Activated CD4-positive, alpha-beta T cell treated with anti-CD3 and anti-CD28 coated beads, Interleukin-2, amount 50 U/mL, for 24 hours (primary cell): ENCODE measurements at places on chromosomes 1 and 21.

DNA sequence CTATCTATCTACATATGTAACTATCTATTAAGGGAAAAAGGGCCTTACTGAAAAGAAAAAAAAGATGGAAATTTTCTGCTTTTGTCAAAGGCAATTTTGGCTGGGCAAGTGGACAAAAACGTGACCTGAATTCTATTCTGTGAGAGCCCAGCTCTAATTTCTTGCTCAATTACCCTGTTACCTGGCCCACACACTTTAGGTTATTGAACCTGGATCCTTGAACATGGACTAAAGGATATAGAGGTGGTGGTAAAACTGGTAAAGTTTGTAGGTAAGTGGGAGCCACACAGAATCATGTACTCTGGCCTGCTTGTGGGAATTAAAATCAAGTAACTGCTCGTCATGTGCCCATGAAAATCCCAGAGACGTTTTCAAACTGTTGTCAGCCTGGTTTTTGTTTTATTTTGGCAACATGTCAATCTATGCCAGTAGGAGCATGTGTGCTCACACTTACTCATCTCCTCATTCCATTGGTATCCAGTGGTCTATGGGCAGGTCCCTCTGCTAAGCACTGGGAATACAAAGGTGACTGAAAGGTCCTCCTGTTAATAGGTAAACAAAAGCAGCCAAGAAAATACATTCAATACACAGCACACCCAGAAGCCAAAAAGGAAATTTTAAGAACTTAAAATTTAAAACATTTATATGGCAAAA is 113.7 kb upstream of the WARS2 start:
- no peak for DNase-seq

DNA sequence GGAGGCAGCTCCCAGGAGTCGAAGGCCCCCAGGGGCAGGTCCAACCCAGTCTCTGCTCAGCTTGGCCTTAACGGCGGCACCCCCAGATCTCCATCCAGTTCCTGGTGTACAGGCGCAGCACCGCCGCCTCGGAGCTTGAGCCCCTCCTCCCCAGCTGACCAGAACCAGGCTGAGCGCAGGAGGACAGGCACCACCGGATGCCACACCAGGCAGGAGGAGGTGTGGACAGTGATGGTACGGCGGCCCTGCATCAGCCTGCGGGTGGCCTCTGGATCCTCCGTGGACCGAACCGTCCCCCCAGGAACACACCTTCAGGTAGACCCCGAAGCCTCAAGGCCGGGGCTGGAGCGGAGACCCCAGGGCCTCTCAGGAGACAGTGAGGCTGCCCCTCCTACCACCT is 16.4 kb downstream of the SLC66A1 start:
- DNase-seq = no peak

- DNase-seq = no peak
Observed at GRCh38 chr1:180674603-180675530, 43.0 kb downstream of the XPR1 start.

DNA sequence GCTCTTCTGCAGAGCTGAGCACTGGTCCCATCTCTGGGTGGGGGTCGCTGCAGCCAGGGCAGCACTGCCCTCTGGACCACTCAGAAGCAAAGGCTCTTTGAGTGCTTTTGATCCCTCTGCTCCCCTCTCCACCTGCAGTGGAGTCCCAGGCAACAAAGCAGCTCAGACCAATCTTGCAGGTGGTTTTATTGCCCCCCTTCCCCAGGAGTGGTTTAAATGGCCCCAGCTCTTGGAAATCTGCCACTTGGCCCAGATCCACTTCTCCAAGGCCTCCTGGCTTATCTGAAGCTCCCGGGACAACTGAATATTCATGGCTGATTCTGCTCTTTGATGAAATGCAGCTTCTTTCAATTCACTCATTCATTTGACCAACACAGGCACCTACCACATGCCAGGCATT is 2.7 kb downstream of the STUM start:
- no peak for DNase-seq

- DNase-seq = no peak
Observed at GRCh38 chr1:242033447-242033846, 34.5 kb upstream of the MAP1LC3C start.

DNA sequence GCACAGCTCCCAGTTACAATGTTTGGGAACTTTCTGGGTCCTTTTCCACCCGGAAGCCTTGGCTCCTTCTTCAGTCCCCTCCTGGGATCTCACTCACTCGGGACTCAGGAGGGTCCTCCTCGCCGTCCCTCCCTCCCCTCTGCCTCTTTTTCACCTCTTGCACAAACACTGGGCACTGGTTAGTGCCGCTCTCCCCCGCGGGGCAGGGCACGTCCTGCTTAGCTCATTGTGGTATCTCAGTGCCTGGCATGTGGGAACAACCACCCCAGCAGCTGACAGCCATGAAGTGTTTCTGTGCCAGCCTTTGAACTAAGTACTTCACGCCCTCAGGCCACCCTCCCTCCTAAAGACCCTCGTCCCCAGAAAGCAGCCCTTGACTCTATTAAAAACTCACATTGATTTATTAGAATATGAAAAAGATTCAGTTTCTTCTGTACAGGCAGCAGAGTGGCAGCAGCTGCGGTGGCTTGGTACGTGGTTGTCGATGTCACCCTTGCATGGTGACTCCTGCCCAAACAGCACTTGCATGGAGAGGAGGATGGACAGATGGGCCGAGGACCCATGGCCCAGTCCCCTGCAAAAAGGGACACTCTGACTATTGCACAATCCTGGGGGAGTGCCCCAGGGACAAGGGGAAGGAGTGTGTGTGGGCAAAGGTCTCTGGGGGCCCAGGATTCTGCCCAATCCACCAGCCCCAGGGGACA is 56.3 kb downstream of the SLC9A1 start:
- no peak for DNase-seq

GRCh38 chr1:109188781-109189180 is 24.9 kb upstream of the SARS1 start:
- no peak for DNase-seq

DNA sequence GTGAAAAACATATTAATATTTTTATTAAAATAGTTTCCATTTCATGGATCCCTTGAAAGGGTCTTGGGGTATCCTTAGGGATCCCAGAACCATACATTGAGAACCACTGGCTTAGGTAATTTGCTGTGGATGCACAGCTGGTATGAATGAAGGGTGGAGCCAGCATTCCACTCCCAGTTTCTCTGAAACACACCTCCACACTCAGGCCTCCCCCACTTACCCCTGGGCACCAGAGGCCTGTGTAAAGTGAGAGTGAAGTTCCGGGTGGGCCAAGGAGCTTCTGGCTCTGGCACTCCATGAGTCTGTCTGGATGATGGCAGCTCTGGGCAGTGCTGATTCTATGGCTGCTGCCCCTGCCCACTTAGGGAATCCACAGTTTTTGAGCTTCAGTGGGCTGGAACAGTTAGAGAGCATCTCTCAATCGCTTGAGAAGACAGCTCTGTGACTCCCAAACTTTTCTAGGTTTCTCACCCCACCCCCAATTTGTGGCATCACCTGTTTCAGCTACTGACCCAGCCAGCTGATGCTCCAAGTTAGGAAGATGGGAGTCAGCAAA is 57.8 kb upstream of the CD1D start:
- DNase-seq = no peak

DNA sequence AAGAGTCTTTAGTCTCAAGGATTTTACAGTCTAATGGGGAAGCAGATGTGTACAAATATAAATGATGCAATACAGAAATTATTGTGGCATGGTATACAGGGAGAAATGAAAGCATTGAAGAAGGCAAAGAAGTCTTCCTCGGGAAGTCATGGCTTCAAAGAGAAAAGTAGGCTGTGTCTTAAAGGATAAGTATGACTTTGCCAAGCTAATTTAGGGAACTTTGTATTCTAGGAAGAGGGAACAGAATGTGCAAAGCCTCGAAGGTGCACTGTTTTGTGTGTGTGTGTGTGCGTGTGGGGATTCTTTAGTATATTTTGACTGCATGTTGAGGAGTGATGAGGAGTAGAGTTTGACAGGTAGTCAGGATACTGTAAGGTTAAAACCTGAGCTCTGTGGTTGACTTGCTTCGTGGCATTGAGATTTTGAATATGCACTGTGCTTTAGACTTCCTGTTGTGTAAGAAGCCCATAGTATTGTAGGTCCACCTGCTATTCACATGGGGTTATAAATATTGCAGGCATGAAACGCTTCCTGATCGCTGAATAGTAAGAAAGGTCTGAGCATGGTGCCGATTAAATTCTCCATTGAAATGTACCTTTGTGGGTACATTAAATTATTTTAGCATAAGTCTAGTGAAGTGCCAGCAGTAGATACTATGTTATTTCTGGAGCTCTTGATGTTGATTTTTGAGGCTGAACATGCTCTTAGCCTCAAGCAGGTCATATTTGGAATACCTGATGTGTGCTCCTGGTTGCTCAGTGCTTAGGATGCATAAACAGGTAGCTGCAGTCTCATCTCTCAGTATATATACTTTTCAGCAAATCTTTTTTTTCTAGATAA is 8.0 kb downstream of the SMAP2 start:
- no peak for DNase-seq

GRCh38 chr1:200228486-200228885 is 181.3 kb downstream of the ZNF281 start:
- DNase-seq = no peak

- no peak for DNase-seq
Observed at GRCh38 chr1:172118618-172119017, 277.3 kb downstream of the DNM3 start.

GRCh38 chr1:30044656-30045144 is 678.7 kb downstream of the MATN1 start:
- DNase-seq = no peak

GRCh38 chr21:40950970-40951369 is 104.0 kb upstream of the DSCAM start:
- no peak for DNase-seq
